ENCODE measurements at places on chromosomes 6 and 20.

DNA sequence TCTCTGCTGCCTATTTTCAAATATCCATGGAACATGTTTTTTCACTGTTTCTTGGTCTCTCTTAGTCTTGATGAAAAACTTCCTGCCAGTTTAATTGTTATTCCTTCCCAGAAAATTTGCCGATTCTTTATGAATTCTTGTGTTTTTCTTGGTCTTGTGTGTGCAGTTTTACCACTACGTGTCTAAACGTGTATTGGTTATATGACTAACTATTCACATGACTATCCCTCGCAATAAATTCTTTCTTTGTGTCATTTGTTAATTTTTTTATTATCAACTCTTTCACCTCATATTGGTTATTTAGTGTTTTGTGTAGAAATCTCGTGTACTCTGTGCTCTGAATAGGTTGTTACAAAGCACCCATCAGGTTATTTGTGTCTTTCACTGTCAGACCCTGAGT is 315.4 kb downstream of the HAO1 start:
- no peak for DNase-seq

GRCh38 chr20:7985916-7986315 is 33.6 kb downstream of the TMX4 start:
- no peak for DNase-seq

- DNase-seq: no peak
These were observed 87.5 kb upstream of the SYNDIG1 start for GRCh38 chr20:24381886-24382285.

DNA sequence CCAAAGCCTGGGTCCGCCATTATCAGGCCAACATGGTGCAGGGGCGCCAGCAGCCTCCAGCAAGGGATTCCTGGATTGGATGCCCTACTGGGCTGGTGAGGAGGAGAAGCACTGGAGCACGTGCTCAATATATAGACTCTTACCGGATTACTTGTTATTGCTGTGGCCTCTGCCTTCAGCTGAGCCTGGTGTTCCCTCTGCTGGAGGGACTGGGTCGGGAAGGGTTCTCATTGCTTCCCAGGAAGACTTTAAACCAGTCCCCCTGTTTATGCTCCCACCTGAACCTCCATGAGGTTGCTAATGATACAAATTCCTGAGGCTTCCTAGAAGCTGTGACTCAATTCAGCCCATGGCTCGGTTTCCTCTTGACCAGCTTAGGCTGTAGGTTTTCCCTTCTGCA is 186.7 kb upstream of the ARID1B start:
- no peak for DNase-seq

GRCh38 chr20:23367770-23368169 is 5.8 kb downstream of the GZF1 start:
- no peak for DNase-seq

- no peak for DNase-seq
These were observed 42.9 kb downstream of the GRM1 start for GRCh38 chr6:146071781-146072180.

DNA sequence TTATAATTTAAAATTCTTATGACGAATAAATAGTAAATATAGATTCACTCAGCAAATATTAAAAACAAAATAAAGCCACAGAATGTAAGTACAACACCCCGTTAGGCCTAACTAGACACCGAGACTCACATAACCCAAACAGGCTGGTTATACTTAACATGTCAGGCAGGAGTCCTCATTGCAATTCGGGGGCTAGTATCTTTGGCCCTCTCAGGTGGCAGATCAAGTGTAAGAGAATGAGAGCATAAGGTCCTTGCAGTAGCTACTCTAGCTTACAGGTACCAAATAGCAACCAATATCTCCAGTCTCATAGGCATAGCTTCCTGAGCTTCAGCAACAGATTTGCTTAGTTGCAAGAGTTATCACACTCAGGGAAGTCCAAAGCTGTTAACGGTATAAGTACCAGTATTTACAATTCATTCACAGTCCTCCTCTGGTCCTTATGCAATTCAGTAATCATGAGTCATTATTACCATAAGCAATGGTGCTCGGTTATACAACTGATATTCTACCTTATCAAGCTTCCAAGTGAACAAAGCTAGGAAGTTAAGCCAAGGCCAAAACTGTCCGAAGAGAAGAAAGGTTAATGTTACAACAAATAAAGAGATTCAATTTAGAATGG is 20.1 kb downstream of the REV3L start:
- no peak for DNase-seq

GRCh38 chr20:20832715-20833114 is 120.3 kb upstream of the RALGAPA2 start:
- DNase-seq: no peak

DNA sequence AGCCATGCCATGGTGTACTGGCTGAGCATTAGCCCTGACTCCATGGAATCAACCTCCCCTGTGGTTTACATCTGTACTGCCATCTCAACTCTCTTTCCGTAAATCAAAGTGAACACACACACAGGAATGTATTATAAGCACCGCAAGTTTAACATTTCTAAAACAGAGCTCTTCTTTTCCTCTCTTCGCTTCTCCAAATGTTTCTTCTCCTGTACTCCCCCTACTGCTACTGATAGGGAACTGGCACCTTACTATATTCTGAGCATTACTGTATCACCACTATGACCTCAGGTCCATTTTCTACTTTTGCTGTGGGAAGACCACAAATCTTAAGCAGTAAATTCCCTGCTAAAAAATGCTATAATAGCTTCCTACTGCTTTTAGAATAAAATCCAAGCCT is 101.2 kb downstream of the NUS1 start:
- DNase-seq: no peak

DNA sequence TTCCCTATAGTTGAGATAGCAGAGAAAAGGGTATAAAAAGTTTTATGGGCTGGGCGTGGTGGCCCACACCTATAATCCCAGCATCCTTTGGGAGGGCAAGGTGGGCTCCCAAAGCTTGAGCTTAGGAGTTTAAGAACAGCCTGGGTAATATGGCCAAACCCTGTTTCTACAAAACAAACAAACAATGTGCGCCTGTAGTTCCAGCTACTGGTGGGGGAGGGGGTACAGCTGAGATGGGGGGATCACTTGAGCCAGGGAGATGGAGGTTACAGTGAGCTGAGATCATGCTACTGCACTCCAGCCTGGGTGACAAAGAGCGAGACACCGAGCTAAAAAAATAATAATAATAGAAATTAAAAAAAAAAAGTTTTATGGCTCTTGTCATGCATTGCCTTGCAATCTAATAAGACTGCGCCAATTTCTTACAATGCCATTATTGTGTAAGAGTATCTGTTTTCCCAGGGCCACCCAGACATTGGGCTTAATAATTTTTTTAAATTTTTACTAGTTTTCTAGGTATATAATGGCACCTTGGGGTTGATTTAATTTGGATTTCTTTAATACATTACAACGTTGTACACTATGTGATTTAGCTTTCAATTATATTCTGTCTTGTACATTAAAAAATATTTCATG is 3.9 kb downstream of the ACSS2 start:
- no peak for DNase-seq

DNA sequence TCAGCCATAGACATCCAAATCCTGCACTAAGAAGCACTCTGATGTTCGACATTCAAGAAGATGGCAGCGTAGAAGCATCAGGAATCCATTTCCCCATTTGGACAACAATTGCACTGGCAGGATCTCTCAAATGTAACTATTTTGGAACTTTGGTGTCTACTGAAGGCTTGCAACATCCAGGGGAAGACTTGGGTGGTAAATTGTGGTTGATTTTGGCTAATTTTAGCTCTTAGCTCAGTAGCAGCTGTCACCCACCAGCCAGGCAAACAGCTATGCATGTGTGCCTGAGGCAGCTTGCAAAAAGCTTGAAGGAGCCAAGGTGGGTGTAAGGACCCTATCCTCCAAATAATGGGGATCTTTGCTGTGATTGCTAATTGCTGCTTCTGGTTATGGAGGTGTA is 35.1 kb upstream of the PPP1R3G start:
- no peak for DNase-seq

- no peak for DNase-seq
These were observed 185.6 kb downstream of the KIF16B start for GRCh38 chr20:16387666-16388065.

GRCh38 chr6:134057478-134057877 is 5.1 kb upstream of the SLC2A12 start:
- no peak for DNase-seq

GRCh38 chr6:68506911-68507310 is 128.2 kb upstream of the ADGRB3 start:
- DNase-seq: no peak

- no peak for DNase-seq
These were observed 158.1 kb downstream of the KIF6 start for GRCh38 chr6:39567091-39567490.

GRCh38 chr6:129774697-129775447 is 64.9 kb upstream of the ARHGAP18 start:
- DNase-seq: peak; percentile 30

DNA sequence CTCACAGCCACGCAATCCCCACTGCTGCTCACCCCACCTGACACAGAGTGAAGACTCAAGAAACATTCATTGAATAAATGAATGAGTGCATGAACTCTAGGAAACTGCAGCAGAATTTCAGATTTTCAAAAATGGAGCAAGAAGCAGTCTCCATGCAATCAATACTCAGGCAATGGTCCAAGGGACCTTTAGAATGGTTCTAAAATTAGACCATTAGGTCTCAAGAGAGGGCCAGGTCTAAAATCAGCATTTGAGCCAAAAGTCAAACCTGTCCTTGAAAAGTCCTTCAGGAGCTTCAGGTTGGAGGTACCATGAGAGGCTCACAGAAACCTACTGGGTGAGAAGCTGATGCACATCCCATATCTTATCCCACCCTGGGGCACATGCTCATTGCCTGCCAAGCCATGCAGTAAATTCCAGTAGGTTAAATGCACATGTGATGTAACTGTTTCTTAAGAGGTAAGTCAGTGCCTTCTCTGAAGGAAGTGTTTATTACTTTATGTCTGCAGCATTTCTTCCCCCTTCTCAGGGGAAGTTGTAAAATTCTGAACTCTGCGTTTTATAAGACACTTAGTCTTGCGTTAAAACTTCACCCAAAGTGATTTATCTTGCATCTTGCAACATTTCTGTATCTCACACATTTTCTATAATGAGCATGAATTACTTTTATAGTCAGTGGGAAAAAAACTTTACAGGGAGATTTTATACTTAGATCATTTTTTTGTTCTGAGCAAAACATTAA is 126.6 kb downstream of the ADAT2 start:
- no peak for DNase-seq

- DNase-seq: no peak
These were observed 42.8 kb downstream of the MMS22L start for GRCh38 chr6:97240222-97240621.

- DNase-seq: no peak
These were observed 238.0 kb downstream of the ANKRD60 start for GRCh38 chr20:57990396-57990987.

- no peak for DNase-seq
These were observed 64.6 kb downstream of the RWDD2A start for GRCh38 chr6:83257791-83258190.

- no peak for DNase-seq
These were observed 197.4 kb upstream of the PRSS16 start for GRCh38 chr6:27049863-27050781.

DNA sequence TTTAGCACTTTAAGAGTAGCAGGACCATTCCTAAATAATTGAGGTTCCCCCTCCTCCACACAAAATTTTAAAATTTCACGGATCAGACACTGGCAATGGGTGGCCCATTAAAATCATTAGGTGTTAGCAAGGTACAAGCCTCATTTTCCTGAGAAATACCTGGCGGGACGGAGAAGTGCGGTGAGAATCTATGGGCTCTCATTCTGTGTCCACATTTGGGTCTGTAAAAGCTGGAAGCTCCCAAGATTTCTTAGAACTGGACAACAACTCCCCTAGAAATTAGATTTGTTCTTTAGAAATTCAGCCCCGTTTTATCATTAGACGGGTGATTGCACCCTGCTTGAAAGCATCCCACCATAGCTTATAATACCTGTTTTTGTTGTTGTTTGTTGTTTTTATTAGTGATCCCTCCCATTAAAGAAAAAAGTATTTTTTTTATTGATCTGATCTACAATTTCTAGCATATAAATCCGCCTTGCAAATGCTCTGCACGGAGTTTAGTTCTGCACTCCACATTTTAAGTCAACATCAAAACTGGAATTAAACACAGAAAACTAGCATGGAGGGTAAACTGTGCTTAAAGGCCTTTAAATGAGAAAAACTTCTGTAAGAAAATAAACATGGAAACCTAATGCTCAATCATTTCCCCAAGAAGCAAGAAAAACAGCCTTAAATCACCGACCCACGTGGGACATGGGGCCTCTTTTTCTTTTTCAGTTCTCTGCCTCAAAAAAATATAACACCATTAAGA is 5.7 kb downstream of the SIM1 start:
- DNase-seq: no peak

DNA sequence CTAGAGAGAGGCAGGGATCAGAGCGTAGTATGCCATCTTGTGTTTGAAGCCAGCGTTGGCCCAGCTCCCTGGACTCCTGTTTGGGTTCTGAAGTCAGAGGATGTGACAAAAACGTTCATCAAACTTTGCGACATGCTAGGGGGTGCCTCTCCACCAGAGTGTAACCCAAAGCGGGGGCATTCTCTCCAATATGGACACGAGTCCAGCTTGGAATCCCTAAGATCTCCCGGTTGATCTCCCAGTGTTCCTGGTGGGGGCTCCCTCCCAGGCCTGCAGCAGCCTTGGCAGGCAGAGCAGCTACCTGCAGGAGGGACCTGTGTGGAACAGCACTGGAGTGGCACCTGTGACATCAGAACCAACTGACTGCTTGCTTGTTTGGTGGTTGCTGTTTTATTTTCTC is 218.8 kb upstream of the ECI2 start:
- no peak for DNase-seq

DNA sequence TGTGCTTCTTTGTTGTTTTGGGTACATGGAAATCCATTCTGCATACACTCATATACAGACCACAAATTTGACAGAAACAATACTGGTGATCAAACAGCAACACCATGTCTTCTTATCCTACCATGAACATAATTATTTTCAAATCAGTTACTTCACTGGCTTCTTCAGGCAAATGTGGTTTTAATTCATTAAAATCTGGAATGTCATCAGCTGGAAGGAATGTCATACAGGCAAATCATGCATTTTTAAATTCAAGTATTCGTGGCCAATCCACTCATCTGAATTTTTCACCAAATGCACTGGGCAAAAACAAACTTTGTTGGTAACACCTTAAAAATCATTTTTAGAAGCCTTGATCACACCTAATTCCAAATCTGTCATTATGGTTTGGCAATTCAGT is 59.3 kb downstream of the KIF6 start:
- no peak for DNase-seq

DNA sequence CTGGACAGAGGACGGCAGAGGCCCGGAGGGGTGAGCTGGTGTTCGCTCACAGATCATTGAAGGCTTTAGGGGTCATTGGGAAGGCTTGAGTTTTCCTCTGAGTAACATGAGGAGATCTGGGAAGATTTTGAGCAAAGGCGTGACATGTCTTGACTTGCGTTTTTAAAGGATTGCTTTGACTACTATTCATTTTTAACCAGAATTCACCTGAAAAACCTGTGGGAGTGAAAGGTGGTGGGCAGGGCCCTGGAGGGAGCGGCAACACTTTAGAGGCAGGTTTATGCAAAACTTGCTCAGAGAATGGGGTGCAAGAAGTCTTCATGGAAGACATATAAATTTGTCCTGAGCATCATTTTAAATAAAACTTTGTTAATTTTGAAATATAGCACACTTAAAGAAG is 72.2 kb upstream of the EEF1E1 start:
- DNase-seq: no peak

- no peak for DNase-seq
These were observed 180.3 kb downstream of the THBS2 start for GRCh38 chr6:169073311-169073710.
